ENCODE measurements at places on chromosomes 6 and 20. TPM values are rescaled to one million over a fixed set of nuclear protein-coding genes. Genes with fewer than 3 reads are reported as not detected.

BTN1A1 gene
- total RNA-seq, result not detected

SLC26A8 gene
- total RNA-seq, result not detected

DNA sequence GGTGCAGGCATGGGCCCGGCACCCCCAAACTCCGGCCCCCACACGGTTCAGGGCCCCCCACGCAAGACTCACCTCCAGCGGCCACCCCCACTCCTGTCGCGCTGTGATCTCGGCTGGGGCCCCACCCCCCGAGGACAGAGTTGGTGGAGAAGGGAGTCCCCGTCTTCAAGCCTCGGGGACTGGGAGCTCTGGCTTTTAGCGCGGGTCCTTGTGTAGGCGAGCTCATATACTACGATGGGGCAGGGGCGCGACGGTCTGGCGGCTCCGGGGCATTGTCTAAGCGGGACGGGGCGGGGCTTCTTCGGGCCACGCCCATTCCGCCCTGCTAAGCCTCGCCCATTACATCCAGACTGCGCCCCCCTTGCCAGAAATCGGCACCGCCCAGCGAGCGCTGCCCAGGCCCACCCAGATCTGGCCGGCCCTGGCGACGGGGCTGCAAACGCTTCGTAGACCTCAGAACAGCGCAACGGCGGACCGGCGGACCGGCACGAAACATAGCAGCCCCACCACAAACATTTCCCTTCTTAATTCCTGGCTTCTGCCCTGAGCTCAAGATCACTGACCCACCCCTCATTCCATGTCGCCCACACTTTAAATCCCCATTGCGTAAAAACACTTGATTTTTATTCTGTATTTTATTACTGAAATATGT, 1.0 kb upstream of the DDAH2 start:
- peak; percentile 75 for DNase-seq

DNA sequence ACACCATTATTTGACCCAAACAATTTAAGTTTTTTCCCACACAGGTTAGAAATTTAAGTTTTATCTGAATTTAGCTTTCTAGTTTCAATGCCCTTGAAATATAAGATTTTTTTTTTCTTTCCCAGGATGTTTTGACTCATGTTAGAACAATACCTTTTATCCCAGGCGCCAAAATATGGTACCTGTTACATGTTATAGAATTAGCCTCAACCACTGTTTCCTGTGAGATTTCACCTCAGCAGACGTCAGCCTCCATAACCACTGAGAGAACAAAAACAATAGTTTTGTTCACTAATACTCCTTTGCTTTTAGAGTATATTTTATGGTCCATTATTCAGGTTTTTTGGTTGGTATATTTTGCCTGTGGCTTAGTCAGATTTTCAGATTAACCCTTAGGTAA, 302.9 kb downstream of the CDKAL1 start:
- DNase-seq, result peak; percentile 55

DNA sequence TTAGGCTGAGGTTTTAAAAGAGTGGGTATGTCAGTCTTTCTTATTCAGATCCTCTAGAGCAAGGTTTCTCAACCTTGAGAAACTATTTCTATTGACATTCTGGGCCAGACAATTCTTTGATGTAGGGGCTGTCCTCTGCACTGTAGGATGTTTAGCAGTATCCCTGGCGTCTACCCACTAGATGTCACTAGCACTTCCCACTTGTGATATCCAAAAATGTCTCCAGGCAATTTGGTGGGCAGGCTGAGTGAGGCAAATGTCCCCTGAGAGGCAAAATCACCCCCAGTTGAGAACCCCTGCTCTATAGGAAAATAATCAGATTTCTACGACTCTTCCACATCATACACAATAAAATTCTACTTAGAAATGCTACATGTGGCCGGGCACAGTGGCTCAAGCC, 7.7 kb upstream of the ZKSCAN8 start:
- DNase-seq, result no peak

SIRPB2 gene
- total RNA-seq, result not detected

RWDD1 gene
- total RNA-seq, result 54.6 TPM

TENT5A gene
- total RNA-seq, result 0.57 TPM

GRCh38 chr6:142011156-142011555, 121.6 kb upstream of the GJE1 start:
- DNase-seq, result no peak

RNF217 gene
- 0.13 TPM for total RNA-seq

DNA sequence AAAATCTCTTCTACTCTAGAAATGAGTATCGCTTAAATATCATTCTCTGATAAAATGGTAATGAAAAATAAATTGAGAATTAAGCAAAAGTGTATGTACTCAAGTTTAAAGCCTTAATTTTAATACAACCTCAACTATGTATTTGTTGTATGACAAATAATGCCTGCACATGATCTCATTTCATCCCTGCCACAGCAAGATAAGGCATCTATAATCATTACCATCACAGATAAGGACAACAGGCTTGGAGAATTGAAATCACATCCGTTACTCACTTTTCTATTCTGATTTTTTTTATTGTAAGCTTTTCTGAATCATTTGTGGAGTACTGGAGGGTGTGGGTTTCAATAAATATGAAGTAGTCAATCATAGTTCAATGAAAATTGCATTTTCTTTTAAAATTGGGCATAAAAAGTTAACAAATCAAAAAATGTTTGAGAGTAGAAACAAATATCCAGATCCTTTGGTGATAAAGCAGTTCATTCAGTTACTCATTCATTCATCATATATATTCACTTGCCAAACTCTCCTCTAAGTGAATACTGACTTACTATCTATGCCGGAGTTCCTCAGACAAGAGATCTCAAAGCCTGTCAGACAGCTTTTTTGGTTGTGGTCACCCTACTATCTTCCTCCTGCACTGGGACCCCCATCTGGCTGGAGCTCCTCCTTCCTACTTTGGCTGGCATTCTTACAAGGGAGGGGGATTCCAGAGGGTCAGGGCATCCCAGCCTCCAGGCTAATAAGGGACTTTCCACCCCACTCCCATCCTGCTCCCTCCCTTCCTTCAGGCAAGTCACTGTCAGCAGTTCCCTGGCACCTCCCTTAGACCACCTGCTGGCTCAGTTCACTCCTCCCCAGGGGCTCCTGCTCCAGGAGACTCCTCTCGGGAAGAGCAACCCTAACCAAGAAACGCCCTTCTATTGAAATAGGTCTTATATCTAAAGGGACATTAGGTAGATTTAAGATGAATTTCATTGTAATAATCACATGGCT, 118.6 kb downstream of the OGFRL1 start:
- DNase-seq, result no peak

- DNase-seq, result no peak
Observed at GRCh38 chr6:16944596-16944995, 157.3 kb upstream of the STMND1 start.

SPATS1 gene
- total RNA-seq, result not detected

- no peak for DNase-seq
Observed at GRCh38 chr20:63064745-63065711, 58.3 kb upstream of the BHLHE23 start.

AGPAT1 gene
- 42.6 TPM for total RNA-seq

DNA sequence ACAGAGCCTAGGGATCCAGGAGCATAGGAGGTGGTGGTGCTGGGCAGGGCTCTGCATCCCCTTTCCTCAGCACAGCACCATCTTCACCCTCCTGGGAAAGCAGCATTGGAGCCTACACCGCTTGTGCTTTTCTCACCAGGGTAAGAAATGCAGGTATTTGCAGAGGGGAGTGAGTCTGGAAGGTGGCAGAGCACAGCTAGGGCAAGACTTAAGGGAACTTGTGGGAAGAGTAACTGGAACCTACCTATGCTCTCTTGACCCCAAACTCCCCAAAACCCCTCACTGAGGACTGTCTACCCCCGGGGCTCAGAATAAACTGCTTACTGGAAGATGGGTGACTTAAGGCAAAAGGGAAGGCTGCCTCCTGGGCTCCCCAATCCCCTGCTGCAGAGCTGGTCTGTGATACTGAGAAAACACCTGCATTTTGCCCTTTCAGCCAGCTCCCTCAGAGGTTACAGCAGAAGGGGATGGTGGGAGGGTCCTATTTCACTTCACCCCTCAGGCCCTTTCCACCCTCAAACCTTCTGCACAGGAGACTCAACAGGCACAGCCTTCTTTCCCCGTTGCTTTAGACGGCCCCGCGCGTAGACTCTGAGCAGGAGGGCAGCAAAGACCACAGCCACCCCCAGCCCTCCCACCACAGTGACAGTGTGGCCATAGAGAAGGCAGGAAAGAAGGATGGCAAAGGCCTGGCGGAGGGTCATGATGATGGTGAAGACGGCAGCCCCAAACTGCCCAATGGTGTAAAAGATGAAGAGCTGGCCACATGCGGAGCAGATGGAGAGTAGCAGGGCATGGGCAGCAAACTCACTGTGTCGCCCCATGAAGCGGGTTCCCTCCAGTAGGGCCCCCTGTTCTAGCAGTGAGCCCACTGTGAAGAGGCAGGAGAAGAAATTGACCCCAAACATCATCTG, 2.9 kb downstream of the SLC35B2 start:
- no peak for DNase-seq

DNA sequence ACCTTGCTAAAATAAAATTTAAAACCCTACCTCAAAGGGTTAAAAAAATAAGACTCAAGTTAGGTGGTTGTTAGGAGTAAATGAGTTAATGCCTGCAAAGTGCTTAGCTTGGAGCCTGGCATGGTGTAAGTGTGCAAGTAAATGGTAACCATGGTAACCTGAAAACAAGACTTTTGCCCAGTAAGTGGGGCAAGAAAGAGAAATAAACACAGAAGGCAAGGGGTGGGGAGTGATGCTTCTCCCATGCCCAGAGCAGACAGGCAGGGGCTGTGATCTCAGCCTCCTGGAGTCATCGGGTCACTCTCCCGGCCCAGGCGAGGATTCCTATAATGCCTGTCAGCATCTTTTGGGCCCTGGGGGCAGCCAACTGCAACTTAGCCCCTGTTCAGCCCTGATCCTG, 59.2 kb upstream of the SLC32A1 start:
- DNase-seq, result no peak

- DNase-seq, result no peak
Observed at GRCh38 chr6:35343835-35344550, 1.6 kb downstream of the PPARD start.

TDP2 gene
- 50.6 TPM for total RNA-seq

GRCh38 chr6:136410201-136411024, 120.8 kb upstream of the BCLAF1 start:
- DNase-seq, result no peak

DNA sequence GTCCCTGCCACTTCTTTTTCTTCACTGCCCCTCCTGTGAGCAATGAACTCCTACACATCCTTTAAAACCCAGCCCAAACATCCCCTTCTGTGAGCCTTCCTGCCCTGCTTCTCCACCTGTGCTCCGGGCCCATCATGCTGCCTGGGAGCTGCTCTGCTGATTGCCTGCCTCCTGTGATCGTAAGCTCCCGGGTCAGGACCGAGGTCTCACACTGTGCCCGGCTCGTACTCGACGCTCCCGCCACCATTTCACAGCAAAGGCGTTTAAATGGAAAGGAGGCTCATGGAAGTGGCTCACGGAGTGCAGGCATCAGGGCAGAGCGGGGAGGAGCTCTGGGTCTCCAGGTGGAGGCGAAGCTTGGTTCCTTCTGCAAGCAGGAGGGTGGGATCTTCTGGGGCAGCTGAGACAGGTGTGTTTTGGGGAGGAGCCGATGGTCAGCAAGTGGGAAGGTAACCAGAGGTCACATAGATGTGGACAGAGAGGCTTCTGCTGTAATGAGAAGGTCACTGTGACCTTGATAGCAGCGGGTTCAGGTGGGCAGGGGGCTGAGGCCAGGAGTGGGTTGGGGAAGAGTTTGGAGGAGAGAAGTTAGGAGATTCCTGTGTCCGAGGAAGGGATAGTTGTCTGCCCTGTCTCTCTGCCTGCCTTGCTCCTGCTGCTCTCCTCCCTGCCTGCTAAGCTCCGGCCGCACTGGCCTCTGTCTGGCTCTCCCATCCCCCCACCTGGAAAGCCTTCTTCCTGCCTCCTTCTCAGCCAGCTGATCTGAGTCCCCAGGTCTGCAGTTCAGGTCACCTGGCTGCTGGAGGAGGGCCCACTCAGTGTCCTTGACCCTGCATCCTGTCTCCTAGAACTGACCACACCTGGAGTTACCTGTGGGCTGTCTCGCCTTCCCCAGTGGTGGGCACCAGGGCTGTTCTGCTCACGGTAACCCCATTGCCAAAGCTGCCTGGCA, 52.7 kb upstream of the FRMD1 start:
- no peak for DNase-seq

- no peak for DNase-seq
Observed at GRCh38 chr6:109304284-109305015, 77.8 kb downstream of the CD164 start.

ERVFRD-1 gene
- total RNA-seq, result not detected

OPN5 gene
- total RNA-seq, result not detected

DNA sequence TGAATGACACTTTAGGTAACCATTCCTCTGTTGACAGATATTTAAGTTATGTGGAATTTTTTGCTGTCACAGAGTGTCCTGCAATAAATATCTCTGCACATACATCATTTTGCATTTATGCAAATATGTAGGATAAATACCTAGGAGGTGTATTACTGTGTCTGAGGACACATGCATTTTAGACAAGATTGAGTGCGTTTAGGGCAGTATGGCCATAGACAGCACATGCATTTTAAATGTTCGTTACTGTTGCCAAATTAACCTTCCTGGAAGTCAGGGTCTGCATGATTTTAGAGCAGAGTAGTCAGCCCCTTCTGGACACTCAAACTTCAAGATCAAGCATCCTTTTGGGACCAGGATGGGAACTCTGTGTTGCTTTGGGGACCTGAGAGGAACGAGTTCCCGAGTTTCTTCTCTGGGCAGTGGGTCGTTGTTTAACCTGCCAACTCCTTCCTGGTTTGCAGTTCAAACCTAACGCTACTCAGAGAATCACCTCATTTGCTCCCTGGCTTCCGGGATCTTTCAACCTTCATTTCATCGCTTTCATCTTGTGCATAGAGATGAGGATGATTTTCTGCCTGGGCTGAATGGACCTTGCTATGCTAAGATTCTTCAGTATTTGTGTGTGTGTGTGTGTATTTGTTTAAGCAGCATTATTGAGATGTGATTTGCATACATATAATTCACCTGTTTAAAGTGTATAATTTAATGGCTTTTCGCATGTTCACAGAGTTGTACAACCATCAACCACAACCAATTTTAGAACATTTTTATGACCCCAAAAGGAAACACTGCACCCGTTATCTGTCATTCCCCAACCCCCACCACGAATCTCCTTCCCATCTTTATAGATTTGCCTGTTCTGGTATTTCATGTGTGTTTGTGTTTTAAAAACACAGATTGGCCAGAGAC, 9.8 kb downstream of the BCAS4 start:
- peak; percentile 54 for DNase-seq

- DNase-seq, result no peak
Observed at GRCh38 chr6:35435074-35435837, 16.9 kb upstream of the FANCE start.

DNA sequence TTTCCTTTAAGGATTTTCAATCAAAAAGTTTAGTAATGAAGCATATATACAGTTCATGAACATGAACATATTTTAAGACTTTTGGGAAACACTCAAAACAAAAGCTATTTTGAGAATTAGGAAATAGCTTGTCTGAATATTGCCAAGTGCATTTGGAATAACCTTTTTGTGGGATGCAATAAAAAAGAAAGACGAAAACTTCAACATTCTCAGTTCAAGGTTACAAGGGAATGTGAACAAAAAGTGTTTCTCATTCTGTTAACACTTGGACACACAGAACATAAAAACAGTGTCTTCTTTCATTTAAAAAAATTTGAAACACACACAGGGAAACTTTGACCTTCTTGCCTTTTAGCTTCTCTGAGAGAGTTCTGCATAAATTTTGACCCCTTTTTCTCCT, 72.7 kb upstream of the TCF21 start:
- DNase-seq, result no peak

WFDC12 gene
- not detected for total RNA-seq

GRCh38 chr6:3009930-3010329, 10.2 kb downstream of the NQO2 start:
- DNase-seq, result no peak

GRCh38 chr6:34389034-34389433, 3.4 kb downstream of the NUDT3 start:
- DNase-seq, result no peak
